ENCODE measurements at places on chromosomes 2 and 18.

DNA sequence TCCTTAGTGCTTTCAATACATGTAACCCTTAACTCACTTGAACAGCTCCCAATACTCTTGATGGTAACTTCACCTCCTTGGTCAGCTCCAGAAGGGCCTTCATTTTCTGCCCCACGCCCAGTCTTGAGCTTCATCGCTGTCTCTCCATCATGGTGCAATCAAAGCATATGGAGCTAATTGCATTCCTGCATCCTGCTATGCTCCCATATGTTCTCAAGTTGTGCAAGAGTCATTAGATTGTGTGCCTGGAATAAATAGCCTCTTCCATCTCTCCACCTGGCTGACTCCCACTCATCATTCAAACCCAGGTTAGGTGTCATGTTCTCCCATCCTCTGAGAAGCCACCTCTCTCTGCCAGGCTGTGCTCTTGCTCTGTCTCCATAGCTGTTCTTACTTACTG lies 364.5 kb upstream of the RGPD4 start:
- H3K4me1 ChIP-seq: no peaks in the 10 kb centered on the region
- H3K27ac ChIP-seq: no peak overlapping the region
- H3K4me3 ChIP-seq: no peak overlapping the region

DNA sequence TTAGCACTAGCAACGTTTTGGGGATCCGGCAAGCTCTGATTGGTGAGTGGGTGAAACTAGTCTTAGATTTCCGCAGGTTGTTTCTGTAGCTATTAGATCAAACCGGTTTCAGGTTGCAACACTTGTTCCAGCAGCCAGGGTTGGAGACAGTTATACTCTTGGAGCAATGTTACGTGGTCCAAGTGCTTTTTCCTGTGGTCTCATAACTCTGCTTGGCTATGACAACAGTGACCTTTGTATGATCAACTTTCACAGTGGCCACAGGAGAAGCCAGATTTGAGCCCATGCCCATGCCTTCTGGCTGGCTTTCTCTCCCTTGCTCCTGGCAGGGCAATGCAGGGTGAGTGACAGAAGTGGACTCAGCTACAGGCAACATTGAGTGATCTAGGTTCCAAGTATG lies 84.5 kb upstream of the TAF1B start:
- no peak overlapping the region for H3K4me3 ChIP-seq
- H3K36me3 ChIP-seq: no peaks in the 10 kb centered on the region
- H3K27me3 ChIP-seq: no peaks in the 10 kb centered on the region
- H3K27ac ChIP-seq: no peak overlapping the region

- H3K27ac ChIP-seq: no peak overlapping the region
- H3K4me3 ChIP-seq: no peak overlapping the region
- DNase-seq: no peak
- no peaks in the 10 kb centered on the region for H3K4me1 ChIP-seq
Measured at GRCh38 chr2:235262750-235263149, 231.1 kb upstream of the AGAP1 start.

DNA sequence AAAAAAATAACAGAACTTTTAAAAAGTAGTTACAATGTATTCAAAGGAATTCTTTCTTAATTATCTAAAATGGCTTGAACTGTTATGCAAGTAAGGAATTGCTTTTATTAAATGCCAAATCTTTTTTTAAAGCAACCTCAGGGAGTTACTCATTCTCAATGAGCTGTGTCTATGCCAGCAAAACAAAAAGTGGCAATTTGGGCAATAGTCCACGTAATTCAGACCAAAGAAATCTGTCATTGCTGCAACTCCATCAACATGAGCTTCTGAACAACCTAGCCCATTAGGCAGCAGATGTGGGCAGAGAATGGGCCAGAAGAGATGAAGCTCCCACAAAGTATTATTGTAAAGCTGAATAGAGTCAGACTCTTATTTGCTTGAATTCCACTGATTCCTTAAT lies 118.4 kb downstream of the ALK start:
- no peaks in the 10 kb centered on the region for H3K36me3 ChIP-seq
- DNase-seq: no peak
- no peak overlapping the region for H3K27ac ChIP-seq
- H3K4me3 ChIP-seq: no peak overlapping the region
